ENCODE measurements at places on chromosomes 12 and 14.

DNA sequence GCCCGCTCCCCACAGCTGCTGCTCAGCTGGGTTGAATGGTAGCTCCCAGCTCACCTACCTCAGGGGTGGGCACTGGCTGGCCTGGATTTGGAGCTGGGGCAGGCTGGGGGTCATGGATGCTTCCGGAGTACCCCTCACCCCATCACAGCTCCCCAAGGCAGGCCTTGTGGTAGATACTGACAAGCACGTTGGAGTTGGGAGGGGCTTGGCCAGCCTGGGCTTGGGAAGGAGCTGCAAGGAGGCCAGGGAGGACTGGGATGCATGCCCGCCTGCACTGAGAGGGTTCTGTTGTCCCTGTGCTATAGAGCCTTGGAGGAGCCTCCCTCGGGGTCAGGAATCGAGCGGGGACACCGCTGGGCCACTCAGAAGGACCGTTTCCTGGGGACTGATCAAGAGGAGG lies 14.2 kb downstream of the TMEM63C start:
- no peak for DNase-seq

DNA sequence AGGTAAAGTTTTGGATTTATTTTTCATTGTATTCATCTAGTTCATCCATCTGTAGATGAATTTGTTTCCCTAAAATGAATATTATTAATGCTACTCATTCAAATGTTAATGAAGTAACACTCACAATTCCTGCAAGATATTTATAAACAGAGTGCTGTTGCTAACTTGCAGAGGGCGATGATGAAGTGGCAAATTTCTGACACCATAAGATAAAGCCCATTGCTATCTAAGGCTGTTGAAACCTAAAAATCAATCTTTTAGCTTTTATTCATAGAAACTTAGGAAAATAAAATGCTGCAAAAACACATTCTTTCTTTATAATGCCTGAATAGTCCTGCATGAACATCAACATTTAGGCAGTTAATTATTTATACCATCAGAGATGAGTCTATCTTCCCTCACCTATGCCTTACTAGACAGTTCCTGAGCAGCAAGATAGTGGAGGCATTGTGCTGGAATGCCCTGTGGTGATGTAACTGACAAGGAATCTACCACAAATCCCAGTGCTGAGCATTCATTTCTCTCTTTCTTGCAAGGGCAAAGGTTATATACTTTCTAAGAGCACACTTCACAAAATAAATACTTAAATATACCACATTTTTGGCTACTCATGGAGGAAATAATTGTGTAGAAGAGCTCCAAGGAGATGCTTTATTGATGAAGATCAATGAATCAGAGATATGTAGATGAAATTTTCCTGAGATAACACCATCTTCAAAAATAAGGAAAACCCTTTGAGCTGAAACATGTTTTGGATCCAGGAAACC lies 57.6 kb downstream of the LMNTD1 start:
- no peak for DNase-seq

GRCh38 chr12:53101266-53101665 lies 2.0 kb upstream of the SOAT2 start:
- DNase-seq = no peak

GRCh38 chr14:21019366-21019765 lies 5.5 kb downstream of the NDRG2 start:
- no peak for DNase-seq

DNA sequence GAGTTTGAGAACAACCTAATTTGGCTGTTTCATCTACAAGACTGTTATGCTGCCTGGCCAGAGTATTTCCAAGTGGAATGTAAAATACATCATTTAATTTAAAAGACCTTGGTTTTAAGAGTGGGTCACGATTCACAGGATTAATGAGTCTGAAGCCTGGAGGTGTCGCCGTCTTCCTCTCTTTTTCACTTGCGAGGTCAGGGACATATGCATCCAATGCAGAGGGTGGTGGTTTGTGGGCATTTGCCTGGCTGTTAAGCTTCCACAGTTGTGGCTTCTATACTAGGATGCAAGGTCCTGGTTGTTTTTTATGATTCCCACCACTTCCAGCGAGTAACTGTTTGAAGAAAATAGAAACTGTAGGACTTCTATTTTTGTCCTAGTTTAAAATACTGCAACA lies 22.8 kb upstream of the RASSF3 start:
- DNase-seq = no peak

Measured in activated CD8-positive, alpha-beta memory T cell treated with anti-CD3 and anti-CD28 coated beads, Interleukin-2, amount 50 U/mL, for 48 hours (primary cell).